ENCODE measurements at places on chromosomes 11 and 22.

DNA sequence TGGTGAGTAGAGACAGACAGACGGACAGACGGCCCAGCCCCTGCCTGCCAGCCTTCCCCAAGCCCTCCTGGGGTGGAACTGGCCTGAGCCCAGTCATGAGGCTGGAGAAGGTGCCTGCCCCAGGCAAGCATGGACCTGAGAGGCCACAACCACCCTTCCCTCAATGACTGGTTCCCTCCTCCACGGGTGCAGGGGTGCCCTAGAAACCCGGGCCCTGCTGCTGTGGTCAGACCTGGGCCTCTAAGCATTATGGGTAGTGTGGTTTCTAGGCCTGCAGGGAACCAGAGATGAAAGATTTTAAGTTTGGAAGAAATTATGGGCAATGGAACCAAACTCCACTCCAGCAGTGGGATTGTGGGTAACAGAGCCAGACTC, 13.5 kb downstream of the RHBDD3 start:
- DNase-seq, result no peak

- no peak for DNase-seq
Observed at GRCh38 chr11:41119484-41119883, 340.0 kb downstream of the LRRC4C start.

DNA sequence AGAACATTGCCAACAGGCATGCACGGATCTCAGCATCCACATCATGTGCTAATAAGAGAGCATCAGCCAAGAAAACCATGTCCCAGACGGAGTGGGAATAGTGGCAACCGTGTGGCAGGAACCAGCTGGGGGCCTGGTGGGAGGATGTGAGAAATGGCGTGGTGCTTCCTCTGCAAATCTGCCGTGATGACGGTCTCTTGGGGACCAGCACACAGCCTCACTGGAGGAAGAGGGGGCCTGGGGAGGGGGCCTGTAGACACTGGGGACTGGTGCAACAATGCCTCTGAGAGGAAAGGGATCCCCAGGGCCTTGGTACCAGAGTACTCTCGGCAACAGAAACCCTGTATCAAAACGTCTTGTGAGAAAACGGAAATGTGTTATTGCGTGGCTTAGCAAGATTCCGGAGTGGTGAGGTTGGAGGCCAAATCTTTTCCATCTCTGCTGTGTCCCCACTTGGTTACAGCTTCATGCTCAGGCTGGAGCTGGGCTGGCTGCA, 154.3 kb upstream of the TBCEL start:
- DNase-seq, result no peak

- DNase-seq, result no peak
Observed at GRCh38 chr22:45228401-45228754, 12.3 kb downstream of the KIAA0930 start.
